Activated T-cell treated with anti-CD3 and anti-CD28 coated beads, Interleukin-2, amount 50 U/mL, for 72 hours (primary cell): ENCODE measurements at places on chromosomes 5 and 9. TPM values are rescaled to one million over a fixed set of nuclear protein-coding genes. Genes with fewer than 3 reads are reported as not detected.

DNA sequence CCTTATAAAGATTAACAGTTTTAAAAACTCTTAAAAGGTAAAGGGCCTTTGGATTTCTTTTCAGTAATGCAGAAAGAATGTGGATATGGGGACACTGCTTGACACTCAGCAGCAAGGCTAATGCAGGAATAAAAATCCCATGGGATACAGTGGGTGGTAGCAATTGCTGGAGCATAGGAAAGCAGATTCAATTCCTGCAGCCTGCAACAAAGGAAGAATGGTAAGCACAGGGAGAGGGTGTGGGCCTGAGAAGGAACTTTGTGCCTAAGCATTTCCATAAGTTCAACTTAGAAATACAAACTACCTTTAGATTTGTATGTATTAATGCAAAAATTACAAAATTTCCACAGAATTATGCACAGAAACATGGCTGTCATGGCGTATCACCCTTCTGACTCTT is 65.8 kb upstream of the CDK5RAP2 start:
- no peak for DNase-seq

DNA sequence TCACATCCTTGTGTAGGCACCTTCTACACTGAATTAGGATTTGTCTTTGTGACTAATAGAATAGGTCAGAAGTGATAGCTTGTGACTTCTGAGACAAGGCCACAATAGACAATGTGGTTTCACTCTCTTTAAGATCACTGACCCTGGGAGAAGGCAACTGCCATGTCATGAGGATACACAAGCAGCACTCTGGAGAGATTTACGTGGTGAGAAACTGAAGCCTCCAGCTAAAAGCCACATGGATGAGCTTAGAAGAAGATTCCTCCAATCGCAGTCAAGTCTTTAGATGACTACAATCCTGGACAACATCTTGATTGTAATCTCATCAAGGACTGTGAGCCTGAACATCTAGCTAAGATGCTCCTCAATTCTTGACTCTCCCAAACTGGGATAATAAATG is 206.6 kb downstream of the ESM1 start:
- no peak for DNase-seq

GRCh38 chr9:116020146-116020545 is 133.4 kb upstream of the PAPPA start:
- no peak for DNase-seq

INSL4 gene
- not detected for total RNA-seq

CD74 gene
- 363 TPM for total RNA-seq

DNA sequence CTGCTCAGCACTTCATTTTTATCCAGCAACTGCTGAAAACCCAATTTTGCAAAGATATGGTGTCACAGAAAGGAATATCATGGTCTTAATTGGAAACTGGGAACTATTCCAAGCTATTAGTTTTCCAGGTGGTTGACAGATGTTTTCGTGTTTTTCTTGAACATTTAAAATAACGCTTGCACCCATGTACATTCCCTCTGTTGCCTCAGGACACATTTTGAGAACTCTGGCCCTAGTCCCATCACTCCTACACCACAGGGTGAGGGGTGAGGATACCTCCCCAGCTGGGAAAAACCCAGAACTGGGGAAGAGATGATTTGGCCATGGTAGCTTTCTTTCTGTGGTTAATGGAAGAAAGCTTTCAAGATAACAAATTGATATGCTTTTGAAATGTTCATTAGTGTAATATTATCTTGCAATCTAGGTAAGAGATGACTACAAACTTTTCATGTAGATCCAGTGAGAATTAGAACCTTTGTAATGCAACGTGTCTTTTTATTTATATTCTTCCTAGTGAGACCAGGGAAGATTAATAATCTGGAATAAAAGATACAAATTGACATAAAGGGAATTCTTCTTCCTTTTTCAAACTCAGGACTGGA is 627.0 kb downstream of the RAB3C start:
- no peak for DNase-seq

DNA sequence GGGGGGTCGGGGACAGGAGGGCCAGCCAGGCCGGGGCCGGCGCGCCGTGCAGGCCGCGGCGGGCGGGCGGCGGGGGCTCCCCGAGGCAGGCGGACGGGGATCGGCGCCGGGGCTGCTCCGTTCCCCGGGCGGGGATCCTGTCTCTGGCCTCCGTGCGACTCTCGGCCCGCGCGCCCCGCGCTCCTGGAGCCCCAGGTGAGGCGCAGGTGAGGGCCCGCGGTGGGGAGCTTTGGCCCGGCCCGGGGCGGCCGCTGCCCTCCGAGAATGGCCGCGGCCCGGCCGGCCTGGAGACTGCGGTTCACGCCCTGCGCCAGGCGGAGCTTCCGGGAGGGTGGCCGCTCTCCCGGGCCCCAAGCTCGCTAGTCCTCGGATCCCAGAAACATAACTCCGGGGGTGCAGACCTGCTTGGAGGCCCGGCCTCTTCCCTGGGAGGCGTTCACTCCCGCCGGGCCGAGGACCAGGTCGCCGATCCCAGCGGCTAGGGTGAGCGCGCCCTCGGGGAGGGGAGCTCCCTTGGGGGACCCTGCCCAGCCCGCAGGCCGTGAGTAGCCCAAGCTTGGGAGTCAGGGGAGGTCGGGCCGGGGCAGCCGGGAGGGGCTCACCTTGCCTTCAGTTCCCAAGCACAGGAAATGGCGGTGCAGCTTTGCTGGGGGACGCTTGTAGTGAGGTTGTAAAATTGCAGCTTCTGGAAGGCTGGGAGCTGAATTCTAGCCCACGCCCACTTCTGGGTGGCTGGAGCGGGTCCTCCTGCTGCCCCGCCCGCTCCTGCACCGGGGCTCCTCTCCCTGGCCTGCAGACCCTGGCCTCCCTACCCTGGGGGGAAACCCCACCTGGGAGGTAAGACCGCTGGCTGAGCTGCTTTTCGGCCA is 723 bp downstream of the PPP1R26 start:
- no peak for DNase-seq

DNA sequence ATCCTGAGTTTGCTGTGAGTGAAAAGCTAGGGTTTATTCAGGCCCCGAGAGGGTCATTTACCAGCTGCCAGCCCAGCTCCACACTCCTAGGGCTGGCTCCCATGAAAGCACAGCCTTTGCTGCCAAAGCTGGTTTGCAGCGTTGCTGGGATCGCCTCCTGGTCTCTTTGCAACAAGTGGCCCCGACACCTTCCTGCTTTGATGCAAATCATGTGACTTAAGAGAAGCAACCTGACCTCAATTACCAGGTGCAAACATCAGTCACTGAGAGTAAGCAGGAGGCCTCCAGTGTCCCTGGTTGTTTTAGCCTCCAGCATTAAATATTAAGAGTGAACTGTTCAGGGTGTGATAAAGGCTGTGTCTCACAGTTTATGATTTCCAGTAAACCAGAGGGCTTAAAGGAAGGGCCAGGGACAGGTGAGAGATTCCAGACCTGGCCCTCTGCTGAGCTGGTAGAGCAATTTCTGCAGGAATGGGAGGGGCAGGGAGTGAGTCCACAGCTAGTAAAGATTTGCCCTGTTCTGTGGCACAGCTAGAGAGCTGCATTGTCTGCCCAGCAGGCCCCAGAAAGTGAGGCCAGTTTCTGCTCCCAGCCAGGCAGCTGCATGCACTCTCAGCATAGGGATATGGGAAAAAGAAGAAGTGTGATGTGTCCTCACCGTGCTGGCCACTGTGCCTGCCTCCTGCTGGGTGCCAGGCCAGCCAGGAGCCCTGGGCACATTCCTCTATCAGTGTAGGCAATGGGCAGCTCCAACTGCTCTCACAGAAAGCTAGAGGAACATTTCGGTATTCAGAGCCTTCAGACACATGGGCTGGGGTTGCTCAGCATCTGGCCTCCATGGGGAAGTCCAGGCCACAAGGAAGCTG is 58.0 kb downstream of the SLC22A5 start:
- peak; percentile 78 for DNase-seq

- no peak for DNase-seq
Observed at GRCh38 chr9:28741459-28741858, 1168.2 kb upstream of the C9orf72 start.

GRCh38 chr5:160824301-160825001 is 27.6 kb downstream of the ATP10B start:
- DNase-seq, result no peak

- DNase-seq, result no peak
Observed at GRCh38 chr9:19493876-19494275, 85.1 kb downstream of the ACER2 start.

DNA sequence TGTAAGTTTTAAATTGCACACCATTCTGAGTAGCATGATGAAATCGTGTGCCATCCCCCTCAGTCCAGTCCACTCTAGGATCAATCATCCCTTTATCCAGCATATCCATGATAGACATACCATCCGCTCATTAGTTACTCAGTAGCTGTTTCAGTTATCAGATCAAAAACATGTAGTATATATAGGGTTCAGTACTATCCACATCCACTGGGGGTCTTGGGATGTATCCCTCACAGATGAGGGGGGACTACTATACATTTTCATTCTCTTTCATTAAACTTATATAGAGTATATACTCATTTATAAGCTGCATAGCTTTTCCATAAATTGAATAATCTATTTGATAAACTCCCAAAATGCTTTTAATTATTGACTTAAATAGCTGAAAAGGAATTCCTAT is 67.6 kb downstream of the MEIKIN start:
- no peak for DNase-seq

DNA sequence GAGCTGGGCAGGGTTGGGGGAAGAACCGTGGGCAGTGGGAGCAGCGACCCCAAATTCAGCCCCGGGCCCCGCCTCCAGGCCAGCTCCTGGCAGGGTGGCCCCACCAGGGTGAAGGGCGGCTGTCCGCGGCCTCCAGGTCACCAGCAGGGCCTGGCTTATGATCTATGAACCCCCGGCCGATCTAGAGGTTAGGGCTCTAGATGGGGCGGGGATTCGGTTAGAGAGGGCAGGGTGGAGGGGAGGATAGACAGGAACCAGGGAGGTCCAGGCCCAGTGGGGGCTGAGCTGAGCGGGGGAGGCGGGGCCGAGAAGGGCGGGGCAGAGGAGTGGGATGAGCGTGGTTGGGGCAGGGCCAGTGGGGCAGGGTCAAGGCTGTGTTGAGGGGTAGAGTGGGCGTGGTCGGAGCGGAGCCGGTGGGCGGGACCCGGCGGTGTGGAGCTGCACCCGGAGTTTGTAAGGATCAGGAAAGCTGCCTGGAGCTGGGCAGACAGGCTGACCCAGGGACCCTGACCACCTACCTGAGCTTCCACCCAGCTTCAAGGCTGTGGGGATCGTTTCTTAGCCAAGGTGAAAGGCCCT is 29.3 kb upstream of the OBP2B start:
- DNase-seq, result peak; percentile 35

CARD9 gene
- total RNA-seq, result 1.2 TPM

DNA sequence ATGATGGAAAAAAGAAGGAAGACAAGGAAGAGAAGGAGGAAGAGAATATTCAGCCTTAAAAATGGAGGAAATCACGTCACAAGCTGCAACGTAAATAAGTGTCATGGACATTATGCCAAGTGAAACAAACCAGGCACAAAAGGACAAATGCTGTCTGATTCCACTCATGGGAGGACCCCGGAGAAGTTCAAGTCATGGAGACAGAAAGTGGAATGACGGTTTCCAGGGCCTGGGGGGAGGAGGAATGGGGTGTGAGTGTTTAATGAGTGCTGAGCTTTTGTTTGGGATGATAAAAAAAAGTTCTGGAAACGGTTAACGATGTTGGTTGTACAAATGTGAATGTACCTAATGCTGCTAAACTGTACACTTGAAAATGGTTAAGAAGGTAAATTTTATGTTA is 439.5 kb downstream of the GADD45G start:
- no peak for DNase-seq

CAMLG gene
- 55.0 TPM for total RNA-seq

NUTM2F gene
- not detected for total RNA-seq

DNA sequence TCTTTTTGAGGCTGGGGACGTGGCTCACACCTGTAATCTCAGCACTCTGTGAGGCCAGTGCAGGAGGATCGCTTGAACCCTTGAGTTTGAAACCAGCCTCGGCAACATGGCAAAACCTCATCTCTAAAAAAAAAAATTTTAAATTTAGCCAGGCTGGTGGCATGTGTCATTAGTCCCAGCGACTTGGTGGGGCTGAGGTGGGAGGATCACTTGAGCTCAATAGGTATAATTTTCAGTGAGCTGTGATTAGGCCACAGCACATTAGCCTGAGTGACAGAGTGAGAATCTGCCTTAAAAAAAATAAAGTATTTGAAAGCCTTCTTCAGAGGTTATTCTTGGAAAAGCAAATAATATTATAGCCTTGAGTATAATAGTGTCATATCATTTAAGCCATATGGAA is 41.8 kb downstream of the NSD1 start:
- no peak for DNase-seq

ZBTB5 gene
- 13.2 TPM for total RNA-seq

FOXD1 gene
- 1.0 TPM for total RNA-seq
